Mammary epithelial cell (primary cell): ENCODE measurements at places on chromosomes 4 and X. TPM values are rescaled to one million over a fixed set of nuclear protein-coding genes. Genes with fewer than 3 reads are reported as not detected.
A peak's percentile ranks its signal among the peaks of the same experiment; 100 is the strongest.

Gene NALF2
- total RNA-seq: 0.31 and 1.1 TPM in 2 replicates

DNA sequence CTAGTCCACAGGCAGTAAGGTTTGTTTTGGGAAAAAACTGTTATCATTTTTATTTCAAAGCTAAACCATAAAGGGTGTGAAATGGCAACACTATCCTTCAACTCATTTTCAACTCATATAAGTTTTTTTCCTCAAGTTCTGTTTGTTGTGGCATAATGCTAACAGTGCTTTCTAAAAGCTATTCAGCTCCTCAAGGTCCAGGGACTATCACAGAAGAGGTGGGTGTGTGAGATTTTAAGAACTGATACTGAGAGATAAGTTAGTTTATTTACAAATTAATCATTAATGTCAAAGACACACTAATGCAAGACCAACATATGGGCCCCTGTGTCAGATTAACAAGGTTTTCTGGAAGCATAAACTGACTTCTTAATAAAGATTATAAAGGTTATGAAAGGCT, 11.8 kb downstream of the UGT2B15 start:
- no peak for DNase-seq

DNA sequence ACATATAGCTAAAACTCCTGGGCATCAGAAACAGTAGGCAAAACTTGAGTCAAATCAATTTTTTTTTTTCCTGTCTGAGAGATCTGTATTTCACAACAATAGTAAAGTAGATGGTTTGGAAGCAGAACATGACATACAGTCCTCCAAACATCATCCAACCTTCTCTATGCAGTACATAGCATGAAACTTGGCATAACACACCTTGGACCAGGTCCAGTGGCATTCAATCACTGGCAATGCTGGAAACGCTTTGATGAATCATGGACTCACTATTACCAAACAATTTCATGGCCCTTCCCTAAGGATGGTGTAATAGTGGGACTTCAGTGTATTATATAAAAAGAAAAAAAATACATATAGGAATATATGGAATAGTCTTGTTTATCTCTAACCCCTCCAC, 154.6 kb downstream of the FMR1NB start:
- DNase-seq: peak; percentile 60

- peak; percentile 6 for DNase-seq
These were observed 29.2 kb downstream of the EFHC2 start for GRCh38 chrX:44314259-44314734.

DNA sequence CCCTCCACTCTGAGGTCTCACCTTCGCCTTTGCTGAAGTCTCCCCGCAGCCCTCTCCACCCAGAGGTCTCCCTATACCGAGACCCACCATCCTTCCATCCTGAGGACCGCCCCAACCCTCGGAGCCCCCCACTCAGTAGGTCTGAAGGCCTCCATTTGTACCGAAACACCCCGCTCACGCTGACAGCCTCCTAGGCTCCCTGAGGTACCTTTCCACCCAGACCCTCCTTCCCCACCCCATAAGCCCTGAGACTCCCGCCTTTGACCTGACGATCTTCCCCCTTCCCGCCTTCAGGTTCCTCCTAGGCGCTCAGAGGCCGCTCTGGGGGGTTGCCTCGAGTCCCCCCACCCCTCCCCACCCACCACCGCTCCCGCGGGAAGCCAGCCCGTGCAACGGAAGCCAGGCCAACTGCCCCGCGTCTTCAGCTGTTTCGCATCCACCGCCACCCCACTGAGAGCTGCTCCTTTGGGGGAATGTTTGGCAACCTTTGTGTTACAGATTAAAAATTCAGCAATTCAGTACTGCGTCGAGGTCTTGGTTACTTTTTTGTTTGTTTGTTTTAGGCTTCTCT, 5.0 kb downstream of the SOD3 start:
- no peak for DNase-seq

DNA sequence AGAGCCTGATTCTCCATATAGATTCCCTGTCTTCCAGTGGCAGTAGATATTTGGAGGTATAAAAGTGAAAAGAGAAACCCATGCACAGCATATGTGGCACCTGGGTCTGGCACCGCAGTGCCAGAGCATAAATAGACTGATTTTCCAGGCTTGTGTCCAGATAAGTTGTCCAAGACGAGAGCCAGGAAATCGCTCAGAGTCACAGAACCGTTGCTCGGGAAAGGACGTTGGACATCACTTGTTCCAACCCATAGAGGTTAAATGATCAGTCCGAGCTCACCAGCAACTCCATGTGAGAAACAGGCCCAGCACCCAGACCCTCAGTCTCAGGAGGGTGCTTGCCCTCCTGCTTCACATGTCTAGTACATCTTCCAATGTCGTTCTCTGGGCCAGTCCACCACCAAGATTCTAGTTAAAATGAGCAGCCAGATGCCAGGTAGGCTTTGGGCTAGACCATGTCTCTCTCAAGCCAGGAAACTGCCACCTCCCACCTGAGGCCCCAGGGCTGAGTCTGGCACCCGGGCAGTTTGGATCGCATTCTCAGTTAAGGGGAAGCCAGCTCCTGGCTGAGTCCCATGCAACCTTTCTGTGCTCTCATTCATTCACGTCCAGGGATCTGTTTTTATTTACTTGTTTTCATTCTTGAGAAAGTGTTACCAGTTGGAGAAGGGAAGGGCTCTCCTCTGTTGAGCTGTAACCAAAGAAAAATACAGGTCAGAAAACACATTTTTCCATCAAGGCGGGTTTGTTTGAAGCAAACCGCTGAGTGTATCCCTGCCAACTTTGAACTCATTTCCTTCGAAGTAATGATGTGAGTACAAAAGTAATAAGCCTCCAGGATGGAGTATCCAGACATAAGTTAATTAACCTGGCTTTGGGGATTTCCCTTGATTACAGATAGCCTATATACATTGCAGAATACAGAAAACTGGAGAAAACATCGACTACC, 91.7 kb downstream of the PHOX2B start:
- no peak for DNase-seq
